ENCODE measurements at places on chromosomes 5 and 9.

GRCh38 chr5:15927710-15928380 is 251.7 kb downstream of the MARCHF11 start:
- no peak for DNase-seq

DNA sequence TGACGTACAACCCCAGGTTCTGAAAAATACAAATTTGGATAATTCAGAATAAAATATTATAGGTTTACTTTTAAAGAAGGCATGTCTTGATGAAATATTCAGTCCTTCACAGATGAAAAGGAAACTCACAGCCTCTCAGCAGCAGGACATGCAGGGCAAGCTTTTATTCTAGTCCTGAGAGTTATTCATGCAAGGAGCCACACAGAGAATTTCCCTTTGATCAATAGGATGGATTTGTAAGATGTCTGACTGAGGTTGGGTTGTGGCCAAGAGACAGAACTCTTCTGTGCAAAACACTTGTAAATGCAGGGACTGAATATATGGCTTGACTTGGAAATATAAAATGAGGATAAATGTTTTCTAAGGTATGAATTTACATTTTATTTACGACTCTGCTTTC is 48.8 kb upstream of the TBCA start:
- DNase-seq: no peak

GRCh38 chr5:96922499-96923244 is 13.2 kb upstream of the LNPEP start:
- DNase-seq: no peak

DNA sequence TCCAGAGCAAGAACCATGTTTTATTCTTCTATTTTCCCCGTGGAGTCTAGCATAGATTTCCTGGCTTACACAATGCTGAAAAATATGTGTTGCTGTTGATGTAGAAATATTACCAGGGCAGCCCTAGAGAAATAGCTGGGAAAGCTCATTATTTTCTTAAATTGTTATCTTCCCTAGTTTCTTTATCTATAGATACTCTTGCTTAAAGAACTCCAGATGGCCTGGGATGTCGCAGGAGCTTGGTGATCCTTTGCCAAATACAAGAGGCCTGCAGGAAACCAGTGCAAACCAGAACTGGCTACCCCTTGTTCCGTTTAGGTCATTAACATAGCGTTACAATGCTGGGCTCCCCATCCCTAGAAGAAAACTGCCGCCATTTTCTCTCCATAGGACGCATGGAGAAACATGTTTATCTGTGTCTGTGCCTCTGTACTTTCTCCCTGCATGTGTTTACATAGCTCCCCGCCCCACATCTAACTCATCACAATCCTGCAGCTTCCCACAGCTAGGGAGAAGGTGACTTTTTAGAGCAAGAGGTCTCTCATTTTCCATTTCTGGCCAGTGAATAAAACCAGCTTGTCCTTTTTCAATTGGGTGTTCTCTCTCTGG is 6.4 kb downstream of the PRLR start:
- no peak for DNase-seq

GRCh38 chr5:67515020-67515689 is 318.6 kb upstream of the CD180 start:
- DNase-seq: no peak

- DNase-seq: no peak
Measured at GRCh38 chr5:91787718-91788117, 404.6 kb upstream of the ARRDC3 start.

Data from SJCRH30 (cell line).